CD4-positive, alpha-beta T cell treated with Interleukin-17A for 1 hour (primary cell): ENCODE measurements at places on chromosomes 11 and 22.

DNA sequence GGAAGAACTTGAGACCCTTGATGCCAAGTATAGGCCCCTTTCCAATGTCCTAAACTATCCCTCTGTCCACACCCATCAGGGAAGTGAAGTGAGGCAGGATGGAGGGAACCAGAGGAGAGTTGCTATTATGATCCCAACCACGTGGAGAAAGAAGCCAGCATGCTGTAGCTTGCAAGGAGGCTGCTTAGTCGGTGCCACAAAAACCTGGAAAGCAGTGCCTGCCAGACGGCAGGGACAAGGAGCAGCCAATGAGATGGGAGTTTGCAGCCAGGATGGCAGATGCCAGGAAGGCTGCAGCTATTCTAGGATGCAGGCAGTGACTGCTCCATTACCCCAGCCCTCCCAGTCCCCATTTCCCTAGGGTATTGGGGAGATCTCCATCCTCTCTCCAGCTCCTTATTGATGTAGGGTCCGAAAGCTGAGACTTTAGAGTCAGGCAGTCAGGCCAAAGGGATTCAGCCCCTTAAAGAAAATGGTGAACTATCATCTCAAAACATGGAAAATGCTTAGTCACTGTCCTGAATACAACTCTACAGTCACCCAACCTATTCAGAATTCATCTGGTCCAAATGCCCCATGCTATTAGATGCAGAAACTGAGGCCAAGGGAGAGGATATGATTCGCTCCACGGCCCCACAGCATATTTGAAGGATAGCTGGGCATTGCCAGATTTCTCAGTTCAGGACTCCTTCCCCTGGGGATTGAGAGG, 18.4 kb upstream of the LRRC55 start:
- no peak for DNase-seq

DNA sequence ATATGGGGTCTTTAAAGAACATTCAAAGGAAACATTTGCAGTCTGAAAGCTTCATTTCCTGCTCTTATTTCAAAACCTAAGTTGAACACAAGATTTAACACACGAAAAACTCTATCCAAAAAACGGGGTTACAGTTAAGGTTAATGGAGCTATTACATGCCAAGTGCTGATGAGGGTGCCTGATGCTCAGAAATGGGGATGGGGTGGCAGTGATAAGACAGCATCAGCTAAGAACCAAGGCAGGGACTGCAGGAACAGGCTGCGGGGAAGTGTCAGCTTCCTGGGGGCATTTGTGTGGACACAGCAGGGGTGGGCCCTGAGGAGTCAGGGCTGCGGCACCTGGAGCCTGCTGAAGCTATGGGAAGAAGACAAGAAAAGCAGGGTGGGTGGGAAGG, 12.2 kb downstream of the DGCR2 start:
- DNase-seq = no peak

- DNase-seq = no peak
These were observed 227.9 kb downstream of the NTM start for GRCh38 chr11:131598305-131598704.

GRCh38 chr22:47343611-47344010, 581.2 kb downstream of the TBC1D22A start:
- no peak for DNase-seq

- peak; percentile 35 for DNase-seq
These were observed 686 bp downstream of the KIF18A start for GRCh38 chr11:28107191-28107749.

GRCh38 chr11:91158891-91159537, 936.2 kb upstream of the CHORDC1 start:
- DNase-seq = no peak

DNA sequence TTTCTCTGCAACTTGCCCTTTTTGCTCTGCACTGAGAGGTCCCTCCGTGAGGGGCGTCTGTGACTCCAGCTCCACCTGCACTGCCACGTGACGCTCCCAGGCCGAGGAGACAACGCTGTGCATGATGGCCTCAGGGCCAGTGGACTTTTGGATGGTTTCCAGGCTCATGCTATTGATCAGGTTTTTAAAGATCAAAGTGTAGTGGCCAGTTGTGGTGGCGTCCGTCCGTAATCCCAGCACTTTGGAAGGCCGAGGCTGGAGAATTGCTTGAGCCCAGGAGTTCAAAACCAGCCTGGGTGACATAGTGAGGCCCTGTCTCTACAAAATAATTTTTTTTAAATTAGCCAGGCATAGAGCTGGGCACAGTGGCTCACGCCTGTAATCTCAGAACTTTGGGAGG, 16.1 kb downstream of the RPL3 start:
- no peak for DNase-seq

GRCh38 chr11:83249972-83250593, 36.1 kb downstream of the CCDC90B start:
- peak; percentile 60 for DNase-seq

DNA sequence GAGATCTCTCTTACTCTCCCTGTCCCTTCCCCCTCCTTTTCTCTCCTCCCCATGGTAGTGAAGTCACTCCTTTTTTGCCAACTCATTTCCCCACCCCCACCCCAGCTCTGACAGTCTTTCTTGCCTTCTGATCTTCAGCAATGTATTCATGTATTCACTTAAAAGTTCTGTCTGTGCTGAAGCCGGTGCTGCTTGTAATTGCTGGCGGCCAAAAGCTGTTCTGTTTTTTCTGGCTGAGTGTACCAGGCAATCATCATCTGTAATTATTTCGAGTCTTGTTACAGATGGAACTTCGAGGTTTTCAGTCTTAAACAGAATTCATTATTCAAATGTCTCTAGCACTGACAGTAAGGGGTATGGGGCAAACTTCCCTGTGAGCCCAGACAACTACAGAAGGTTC, 99.5 kb downstream of the SPATA19 start:
- no peak for DNase-seq

DNA sequence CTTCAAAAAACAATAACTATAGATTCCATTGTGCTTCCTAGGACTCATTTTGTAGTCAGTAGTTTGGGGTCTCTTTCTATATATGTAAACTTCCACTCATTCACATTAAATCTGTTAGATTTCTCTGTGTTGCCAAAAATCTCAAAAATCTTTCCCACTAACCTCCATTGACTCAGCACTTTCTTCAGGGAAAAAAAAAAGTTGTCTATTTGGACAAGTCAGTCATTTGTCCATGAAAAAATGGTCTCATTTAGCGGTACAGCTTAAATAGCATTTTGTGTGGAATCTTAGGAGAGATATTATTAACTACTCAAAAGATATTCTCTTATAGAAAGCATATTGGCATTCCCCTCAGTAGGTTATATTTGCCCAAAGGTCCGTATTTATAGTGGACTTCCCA, 81.9 kb downstream of the PPP2R1B start:
- DNase-seq = no peak

- DNase-seq = no peak
These were observed 3.1 kb downstream of the SCO2 start for GRCh38 chr22:50522208-50522805.

DNA sequence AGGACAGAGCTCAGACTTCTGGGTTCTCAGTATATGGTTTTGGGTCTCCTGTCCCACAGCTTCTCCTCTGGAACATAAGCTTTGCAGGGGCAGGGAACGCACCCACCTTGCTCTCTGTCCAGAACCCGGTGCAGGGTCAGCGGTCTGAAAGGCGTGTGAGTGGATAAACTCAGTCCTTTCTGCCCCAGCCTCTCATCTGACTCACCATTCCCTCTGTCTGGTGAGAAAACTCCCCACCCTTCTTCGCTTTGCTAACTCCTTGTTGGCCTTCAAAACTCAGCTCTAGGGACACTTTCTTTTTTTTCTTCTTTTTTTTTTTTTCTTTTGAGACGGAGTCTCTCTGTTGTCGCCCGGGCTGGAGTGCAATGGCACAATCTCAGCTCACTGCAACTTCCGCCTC, 68.9 kb upstream of the NUP50 start:
- no peak for DNase-seq

GRCh38 chr11:46679241-46680163, 20.9 kb downstream of the ARHGAP1 start:
- DNase-seq = no peak

DNA sequence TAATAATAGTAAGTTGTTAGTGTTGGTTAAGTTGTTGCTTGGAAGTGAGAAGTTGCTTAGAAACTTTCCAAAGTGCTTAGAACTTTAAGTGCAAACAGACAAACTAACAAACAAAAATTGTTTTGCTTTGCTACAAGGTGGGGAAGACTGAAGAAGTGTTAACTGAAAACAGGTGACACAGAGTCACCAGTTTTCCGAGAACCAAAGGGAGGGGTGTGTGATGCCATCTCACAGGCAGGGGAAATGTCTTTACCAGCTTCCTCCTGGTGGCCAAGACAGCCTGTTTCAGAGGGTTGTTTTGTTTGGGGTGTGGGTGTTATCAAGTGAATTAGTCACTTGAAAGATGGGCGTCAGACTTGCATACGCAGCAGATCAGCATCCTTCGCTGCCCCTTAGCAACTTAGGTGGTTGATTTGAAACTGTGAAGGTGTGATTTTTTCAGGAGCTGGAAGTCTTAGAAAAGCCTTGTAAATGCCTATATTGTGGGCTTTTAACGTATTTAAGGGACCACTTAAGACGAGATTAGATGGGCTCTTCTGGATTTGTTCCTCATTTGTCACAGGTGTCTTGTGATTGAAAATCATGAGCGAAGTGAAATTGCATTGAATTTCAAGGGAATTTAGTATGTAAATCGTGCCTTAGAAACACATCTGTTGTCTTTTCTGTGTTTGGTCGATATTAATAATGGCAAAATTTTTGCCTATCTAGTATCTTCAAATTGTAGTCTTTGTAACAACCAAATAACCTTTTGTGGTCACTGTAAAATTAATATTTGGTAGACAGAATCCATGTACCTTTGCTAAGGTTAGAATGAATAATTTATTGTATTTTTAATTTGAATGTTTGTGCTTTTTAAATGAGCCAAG, 2.7 kb downstream of the NEAT1 start:
- DNase-seq = peak; percentile 97

- no peak for DNase-seq
These were observed 40.0 kb upstream of the PRDM11 start for GRCh38 chr11:45106440-45106839.

GRCh38 chr11:126646701-126647557, 291.4 kb downstream of the ST3GAL4 start:
- DNase-seq = no peak

GRCh38 chr11:7314811-7315604, 63.3 kb downstream of the SYT9 start:
- no peak for DNase-seq

- no peak for DNase-seq
These were observed 4.6 kb downstream of the GNB1L start for GRCh38 chr22:19849835-19850762.

- DNase-seq = no peak
These were observed 25.0 kb upstream of the EED start for GRCh38 chr11:86219311-86220193.

DNA sequence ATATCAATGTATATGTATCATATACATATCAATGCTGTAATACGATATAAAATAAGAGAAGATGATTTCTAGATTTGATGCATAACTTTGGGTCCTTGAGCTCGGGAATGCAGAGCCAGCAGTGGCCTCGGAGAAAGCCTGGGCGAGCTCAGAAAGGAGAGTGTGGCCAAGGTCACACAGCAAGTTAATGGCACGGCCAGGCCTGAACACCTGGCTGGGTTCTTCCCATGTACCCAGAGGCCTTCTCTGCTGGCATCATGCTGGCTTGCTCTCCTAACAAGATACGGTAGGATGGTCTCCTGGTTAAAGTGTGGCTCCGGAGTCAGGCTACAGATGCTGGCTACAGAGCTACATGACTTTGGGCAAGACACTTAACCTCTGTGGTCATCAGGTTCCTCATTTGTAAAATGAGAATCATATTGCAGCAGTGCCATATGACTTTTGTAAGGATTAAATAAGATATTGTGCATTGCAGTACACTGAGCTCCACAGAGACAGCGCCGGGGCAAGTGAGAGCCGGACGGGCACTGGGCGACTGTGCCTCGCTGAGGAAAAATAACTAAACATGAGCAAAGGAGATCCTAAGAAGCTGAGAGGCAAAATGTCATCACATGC, 29.9 kb downstream of the TPST2 start:
- DNase-seq = no peak

GRCh38 chr11:774873-775592, 2.3 kb downstream of the GATD1 start:
- DNase-seq = no peak

DNA sequence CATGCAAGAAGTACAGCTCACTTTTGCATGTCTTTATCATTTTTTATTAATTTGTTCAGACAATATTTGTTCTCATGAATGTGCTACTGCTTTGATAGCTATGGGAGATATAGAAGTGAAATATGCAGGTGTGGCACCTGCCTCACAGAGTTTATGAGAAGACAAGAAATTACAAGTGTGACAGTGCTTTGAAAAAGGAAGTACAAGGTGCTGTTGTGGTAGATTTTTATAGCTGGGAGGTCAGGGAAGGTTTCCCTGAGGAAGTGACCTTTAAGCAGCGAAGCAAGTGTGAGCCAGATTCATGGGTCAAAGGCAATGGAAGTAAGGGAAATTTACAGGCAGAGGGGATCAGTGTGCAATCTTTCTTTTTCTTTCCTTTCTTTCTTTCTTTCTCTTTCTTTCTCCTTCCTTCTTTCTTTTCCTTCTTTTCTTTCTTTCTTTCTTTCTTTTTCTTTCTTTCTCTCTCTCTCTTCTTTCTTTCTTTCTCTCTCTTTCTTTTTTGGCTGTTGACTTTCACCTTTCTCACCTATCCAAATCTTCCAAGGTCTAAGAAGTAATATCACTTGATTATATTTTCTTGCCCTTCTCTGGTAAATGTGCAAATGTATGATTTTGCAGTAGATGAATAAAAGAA, 6.4 kb upstream of the BMAL1 start:
- DNase-seq = no peak

DNA sequence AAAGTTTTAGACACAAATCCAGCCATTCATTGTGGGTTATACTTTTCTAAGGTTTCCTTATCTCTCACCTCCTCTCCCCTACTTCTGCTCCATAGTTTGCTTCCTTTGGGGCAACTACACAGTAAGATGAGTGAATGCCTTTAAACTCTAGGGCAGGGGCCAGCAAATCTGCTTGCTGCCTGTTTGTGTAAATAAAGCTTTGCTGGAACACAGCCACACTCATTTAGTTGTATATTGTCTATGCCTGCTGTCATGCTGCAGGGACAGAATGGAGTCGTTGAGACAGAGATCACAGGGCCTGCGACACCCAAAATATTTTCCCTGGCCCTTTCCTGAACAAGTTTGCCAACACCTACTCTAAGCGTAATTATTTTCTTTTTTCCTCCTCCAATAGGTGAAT, 58.7 kb downstream of the TECTA start:
- no peak for DNase-seq

DNA sequence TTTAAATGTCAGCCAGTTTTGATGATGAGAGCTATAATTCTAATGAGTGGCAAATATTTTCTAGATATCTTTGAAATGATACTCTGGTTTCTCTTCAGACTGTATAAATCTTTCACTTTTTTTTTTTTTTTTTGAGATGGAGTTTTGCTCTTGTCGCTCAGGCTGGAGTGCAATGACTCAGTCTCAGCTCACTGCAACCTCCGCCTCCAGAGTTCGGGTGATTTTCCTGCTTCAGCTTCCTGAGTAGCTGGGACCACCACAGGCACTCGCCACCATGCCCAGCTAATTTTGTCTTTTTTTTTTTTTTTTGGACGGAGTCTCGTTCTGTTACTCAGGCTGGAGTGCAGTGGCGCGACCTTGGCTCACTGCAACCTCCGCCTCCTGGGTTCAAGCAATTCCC, 113.6 kb downstream of the TEAD1 start:
- no peak for DNase-seq

GRCh38 chr11:19243613-19244012, 2.9 kb upstream of the E2F8 start:
- no peak for DNase-seq
